ENCODE measurements at places on chromosomes 5 and 9.

DNA sequence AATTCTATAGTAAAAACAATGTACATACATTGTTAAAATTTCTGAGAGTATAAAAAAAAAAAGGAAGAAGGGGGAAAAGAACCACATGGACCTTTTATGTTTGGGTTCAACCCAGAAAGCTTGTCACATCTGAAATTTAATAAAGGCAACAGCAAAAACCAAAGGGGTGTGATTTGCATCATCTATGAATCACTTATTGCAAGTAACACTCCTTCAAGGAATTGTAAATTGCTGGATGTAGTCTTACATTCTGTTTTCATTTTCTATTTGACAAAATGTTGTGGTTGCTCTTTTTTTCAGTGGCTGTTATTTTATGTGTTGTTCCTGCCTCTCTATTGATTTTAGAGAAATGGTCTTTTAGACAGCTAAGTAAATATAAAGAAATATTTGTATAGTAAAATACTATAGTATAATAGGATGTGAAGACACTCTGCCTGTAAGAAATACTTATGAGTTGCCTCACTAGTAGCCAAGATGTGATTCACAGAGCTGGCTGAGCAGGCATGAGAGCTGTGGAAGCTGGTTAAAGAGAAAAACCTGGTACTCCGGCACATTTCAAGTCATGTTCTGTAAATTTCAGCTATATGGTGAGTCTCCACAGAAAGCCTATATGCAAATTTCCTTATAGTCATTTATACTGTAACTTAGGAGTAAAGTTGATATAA is 131.1 kb upstream of the CNTLN start:
- DNase-seq, result no peak

DNA sequence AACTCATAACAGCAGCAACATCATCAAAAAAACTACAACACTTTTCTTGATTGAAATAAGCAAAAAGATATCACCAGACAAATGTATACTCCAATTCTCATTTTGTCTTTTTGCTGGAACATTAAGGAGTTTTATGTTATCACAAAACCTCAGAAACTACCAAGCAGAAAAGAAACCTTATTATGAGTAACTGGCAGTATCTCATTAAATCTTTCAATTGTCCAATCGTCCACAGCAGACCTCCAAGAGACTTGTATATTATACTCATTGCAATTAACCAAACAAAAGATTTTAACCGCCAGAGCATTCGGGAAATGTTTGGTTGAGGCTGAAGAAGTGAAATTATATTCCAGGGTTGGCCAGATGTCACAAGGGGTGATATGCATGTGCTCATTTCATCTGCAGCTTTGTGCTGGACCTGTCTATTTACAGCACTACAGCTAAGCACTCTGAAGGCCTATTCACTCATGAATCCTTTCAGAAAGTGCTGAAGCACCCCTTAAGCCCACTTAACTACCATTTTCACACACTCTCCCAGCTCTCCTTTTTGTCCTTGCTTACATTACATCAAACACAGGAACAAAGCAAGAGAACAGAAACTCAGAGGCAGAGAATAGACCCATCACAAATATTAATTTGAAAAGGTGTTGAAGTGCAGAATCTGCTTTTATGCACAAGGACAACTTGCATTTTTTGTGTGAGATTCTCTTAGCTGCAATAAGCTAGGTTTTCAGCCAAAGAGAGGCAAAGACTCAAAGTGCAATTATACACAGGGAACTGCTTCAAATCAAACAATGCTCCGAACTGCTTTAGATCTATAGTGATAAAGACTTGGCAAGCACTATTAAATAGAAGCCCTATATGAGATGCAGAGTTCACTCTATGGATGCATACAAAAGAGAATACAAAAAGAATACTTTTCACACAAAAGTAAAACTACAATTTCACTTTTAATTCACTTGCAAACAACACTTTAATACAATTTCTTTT is 150.4 kb upstream of the POU5F2 start:
- no peak for DNase-seq

DNA sequence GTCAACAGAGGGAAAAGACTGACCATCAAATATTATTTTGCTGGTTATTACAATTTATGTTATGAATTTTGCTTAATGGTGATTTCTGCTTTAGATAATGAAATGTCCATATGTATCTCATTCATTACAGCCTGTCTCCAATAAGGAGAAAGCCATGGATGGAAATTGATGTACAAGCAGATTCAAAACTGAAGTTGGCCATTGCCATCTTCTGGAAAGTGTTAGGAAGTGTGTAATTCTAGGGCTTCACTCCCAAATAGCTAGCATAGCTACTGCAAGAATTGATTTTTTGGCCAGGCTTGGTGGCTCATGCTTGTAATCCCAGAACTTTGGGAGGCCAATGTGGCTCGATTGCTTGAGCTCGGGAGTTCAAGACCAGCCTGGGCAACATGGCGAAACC is 45.8 kb downstream of the DYNC2I2 start:
- no peak for DNase-seq

- no peak for DNase-seq
Observed at GRCh38 chr9:85310573-85310972, 431.2 kb downstream of the AGTPBP1 start.

DNA sequence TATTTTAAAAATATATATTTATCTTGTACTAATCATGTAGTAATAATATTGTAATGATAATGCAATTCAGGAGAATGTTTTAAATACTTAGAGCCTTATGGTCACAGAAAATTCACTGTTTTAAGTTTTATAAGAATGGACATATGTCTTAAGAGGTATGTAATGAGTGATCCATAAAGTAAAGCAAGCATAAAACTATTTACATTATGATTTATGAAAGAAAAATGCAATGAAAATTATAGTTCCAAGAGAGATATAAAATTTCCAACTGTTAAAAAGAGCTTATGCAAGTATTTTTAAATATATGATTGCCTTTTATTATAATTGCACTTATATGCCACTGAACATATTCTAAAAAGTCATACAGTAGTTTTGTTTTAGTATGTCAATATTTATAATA is 157.5 kb upstream of the TARS1 start:
- no peak for DNase-seq

- no peak for DNase-seq
Observed at GRCh38 chr9:115672477-115673316, 480.9 kb upstream of the PAPPA start.

DNA sequence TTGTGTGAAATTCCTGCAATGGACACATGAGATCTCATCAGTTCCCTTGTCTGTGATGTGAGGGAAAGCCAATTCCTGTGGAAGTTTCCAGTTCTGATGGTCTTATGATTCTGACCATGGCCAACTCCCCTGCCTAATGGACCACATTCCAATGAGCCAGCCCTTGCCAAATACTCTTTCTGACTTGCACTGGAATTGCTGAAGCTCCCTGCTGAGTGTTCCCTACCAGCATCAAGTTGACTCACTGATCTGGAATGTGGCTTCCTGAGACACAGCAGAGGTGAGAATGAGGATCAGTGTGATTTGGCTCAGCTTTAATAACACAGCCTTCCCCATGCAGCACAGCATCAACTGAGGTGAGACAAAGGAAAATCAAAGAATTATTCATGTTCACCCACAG is 427.8 kb downstream of the KDM4C start:
- no peak for DNase-seq

GRCh38 chr9:129550199-129550839 is 70.6 kb downstream of the C9orf50 start:
- DNase-seq, result peak; percentile 81

- no peak for DNase-seq
Observed at GRCh38 chr9:115976781-115977180, 176.8 kb upstream of the PAPPA start.

DNA sequence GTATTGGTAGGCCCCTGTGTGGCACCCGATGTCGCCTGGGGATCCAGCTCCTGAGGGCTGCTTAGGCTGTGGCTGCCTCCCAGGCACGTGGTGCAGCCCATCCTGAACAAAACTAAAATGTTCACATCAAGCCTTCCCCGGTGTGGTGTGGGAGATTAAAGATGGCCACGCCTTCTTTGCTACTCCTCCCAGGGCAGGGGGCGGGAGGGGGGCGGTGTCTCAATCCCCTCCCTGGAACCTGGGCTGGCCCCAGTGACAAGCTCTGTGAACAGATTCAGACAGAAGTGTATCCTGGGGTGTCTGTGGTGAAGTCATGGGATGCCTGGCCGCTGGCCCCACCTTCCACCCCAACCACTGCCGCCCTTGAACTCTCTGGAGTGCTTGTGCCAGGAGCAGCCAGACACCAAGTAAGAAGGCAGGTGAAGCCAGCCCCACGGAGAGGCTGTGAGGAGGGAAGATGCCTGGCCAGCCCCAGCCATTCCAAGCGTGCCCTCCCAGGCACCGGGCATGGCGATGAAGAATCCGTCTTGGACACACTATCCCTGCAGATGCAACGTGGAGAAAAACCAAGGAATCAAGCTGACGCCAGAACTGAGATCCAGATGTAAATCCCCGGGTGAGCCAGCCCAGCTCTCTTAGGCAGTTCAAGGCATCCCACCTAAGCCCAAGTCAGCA is 75.8 kb downstream of the AK8 start:
- no peak for DNase-seq

DNA sequence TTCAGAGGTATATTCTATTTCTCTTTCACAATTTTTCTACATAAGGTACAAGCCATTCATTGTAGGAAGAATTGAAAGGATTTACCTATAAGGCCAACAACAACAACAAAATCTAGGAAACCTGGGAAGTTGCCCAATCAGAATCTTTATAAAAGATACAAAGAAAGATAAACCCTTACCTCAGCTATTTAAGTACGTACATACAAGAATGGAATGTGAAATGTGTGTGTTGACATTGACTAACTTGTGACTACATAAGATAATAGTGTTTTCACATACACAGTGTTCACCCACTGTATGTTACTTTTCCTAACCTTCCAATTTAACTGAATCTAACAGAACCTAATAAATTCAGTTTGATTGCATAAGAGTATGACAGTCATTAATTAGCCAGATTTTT is 154.1 kb downstream of the ADAMTS6 start:
- DNase-seq, result no peak

GRCh38 chr5:1009359-1010180 is 968 bp downstream of the NKD2 start:
- no peak for DNase-seq

DNA sequence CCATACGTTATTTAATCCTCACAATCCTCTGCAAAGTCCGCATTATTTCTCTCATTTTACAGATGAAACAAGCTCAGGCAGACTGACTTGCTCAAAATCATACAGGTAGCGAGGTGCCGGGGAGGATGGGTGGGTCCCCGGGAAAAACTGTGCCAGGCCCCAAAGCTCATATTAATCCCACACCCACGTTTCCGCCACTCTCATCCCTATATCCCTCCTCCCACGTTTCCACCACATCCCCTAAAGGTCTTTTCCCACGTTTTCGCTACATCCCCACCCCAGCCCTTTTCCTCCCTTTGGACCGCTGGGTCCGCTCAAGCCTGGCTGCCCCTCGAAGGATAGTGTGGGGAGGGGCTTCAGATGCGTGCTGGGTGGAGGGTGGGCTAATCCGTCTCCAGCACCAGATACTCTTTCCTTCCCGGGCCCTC is 434 bp upstream of the FSD1L start:
- no peak for DNase-seq

GRCh38 chr5:110738503-110738811 is 350 bp upstream of the SLC25A46 start:
- DNase-seq, result no peak

DNA sequence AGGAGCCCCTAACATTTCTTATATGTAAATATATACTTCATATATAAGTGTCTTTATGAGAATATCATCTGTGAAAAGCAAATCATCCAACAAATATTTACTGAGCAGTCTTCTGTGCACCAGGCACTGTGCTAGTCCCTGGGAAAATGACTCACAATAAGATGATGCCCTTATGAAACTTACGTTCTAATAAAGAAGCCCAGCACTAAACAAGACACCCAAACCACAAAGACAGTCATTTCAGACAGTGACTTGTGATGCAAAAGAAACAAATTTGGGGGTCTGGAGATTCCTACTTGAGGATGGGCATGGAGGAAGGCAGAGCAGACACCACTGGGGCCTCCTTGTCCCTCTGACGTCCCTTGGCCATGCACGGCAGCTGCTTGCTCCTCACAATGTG is 30.6 kb upstream of the PPP1R2B start:
- DNase-seq, result no peak

GRCh38 chr9:132410642-132411041 is 631 bp downstream of the CFAP77 start:
- DNase-seq, result no peak

GRCh38 chr9:126093771-126094170 is 232.9 kb upstream of the MVB12B start:
- DNase-seq, result no peak

DNA sequence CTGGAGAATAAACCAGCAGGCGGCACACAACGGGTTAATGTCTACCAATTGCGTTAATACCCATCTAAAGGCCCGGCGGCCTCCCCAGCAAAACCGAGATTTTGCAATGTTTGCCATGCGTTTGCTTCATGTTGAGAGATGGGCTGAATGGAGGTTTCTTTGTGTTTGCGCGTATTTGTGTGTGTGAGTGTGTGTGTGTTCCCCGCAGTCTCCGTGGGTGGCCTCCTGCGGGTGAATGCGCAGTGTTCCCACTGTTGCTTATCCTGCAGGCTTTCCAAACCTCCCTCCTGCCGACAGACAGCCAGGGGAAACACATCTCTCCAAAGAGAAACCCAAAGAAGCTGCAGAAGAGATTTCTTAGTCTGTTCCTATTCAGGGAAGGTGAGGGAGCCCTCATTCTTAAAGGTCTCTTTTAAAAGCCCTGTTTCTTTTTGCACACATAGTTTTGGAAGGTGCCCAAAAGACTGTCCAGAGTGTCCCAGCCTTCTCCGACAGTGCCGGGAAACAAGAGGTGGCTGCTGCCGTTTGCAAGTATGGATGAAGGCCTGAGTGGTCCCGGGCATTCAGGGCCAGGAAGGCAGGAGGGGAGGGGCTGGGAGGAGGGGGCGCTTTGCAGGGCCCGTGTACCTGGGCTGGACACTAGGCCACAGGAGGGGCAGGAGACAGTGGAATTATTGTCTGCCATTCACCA is 103.8 kb upstream of the ERCC6L2 start:
- DNase-seq, result peak; percentile 33

GRCh38 chr5:96203761-96204160 is 229.3 kb downstream of the PCSK1 start:
- no peak for DNase-seq

Measured in hypothalamus (tissue), 51 donors.